Amygdala (tissue), 56 donors: ENCODE measurements at places on chromosomes 3 and 15.

- DNase-seq = no peak
Measured at GRCh38 chr15:35618260-35619188, 72.6 kb upstream of the DPH6 start.

DNA sequence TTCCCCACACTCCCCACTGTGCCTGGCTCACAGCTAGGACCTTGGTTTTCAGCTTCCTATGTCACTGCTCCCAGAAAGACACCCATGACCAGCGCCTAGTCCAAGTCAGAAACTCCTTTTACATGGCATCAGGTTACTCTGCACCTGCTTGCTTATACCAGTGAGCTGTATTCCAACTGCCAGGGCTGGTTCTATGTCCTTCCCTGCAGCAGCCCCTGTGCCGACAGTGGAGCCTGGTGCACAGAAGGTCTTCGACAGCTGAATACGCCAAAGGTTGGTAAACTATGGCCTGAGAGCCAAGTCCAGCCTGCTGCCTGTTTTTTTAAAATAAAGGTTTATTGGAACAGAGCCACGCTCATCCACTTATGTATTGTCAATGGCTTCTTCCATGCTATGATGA lies 102.5 kb downstream of the IQSEC1 start:
- DNase-seq = no peak

GRCh38 chr3:10311710-10312109 lies 9.2 kb downstream of the SEC13 start:
- DNase-seq = no peak

DNA sequence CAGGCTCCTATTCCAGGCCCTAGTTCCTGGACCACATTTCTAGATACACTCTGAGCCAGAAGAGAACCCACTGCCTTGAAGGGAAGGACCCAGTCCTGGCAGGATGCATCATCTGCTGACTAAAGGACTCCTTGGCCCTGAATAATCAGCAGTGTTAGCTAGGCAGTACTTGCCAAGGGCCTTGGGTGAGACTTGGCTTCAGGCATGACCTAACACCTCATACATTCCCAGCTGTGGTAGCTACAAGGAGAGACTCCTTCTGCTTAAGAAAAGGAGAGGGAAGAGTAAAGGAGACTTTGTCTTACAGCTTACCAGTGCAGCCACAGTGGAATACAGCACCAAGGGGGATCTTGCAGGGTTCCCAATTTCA lies 26.4 kb downstream of the PEAK1 start:
- DNase-seq = no peak

DNA sequence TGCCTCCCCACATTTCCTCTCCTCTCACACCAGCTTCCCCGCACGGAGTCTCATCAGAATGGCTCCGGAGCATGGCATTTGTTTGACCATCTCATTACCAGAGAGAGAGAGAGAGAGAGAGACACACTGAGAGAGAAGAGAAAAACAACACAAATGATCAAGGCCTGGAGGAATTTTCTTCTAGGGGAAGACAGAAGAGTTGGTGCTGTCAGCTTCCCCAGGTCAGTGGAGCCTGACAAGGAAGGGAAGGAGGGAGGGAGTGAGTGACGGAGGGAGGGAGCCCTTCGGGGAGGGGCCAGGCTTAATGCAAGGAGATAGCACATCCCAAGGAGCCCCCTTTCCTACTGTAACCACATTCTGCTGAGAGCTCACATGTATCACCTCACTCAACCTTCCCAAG lies 9.1 kb downstream of the ST8SIA2 start:
- no peak for DNase-seq

GRCh38 chr15:63038926-63039673 lies 3.4 kb upstream of the TPM1 start:
- DNase-seq = no peak

- DNase-seq = peak; percentile 89
Measured at GRCh38 chr15:44536302-44536961, 515 bp upstream of the EIF3J start.

GRCh38 chr3:68207327-68207726 lies 552.9 kb upstream of the SUCLG2 start:
- no peak for DNase-seq

DNA sequence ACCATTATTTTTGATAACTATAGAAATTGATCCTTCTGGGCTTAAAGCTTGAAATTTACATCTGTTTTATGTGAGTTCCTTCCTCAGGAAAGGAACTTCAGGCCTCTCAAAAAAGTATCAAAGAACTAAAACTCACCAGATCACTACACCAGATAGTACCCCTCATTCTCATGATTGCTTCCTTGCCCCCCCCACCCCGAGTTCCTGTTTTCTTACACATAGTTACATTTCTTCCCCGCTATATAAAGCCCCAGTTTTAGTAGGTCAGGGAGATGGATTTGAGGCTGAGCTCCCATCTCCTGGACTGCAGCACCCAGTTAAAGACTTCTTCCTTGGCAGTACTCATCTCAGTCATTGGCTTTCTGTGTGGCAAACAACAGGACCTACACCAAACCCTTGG lies 80.3 kb upstream of the HRH1 start:
- no peak for DNase-seq
